ENCODE measurements at places on chromosomes 7 and 10.

DNA sequence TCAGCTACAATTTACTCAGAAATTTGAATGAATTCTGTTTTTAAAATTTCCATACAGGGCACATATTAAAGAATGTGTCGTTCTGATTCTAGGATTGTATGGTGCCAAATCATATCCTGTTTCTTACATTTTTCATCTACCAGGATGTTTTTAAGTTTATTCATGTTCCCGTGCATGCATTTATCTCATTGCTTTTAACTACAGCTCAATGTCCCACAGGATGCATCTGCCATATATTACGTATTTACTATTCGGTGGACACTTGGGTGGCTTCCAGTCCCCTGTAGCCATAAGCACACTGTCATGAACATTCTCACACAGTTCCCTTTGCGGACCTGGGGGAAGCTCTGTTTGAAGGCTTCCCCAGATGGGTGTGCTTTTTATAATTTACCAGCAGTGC, 122.3 kb downstream of the CCDC71L start:
- DNase-seq: no peak

DNA sequence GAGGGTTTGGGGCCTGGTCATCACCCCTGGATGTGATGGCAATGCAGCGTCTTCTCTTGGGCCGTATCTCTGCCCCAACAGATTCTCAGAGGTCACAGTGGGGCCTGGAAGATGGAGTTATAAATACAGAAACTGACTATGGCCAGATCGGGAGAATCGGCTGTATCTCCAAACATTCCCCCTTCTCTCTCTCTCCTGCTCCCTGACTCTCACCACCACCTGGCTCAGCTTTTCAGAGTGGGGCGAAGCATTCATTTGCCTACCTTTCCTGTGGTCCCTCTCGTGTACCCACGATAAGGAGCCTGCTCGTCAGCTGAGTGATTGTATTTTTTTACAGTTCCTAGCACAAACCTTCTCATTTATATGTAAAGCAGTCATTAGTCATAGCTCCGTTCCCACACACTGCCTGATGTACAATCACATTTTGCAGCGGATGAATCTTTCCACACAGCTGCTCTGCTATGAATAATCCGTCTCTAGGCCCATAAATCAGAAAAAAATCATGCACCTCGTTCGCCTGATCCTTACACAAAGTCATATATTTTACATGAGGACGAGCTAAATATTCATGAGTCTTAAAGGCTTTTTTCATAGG, 23.2 kb upstream of the BTRC start:
- no peak for DNase-seq

DNA sequence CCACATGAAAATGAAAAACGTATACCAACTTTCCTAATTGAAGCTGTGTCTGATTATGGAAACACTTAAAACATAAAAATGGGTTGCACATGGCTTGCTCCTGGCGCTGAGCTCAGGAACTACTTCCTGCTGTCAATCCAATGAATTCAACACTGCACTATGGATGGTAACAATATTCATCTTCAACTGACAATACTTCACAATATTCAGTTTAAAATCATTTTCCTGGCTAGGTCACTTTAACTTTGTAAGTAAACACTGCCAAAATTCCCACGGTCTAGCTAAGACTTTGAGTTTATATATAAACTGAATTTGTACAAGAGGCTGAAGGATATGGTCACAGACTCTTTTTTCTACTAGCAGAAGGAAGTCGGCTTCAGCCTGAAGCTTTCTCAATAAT, 556.9 kb downstream of the TNS3 start:
- DNase-seq: no peak

DNA sequence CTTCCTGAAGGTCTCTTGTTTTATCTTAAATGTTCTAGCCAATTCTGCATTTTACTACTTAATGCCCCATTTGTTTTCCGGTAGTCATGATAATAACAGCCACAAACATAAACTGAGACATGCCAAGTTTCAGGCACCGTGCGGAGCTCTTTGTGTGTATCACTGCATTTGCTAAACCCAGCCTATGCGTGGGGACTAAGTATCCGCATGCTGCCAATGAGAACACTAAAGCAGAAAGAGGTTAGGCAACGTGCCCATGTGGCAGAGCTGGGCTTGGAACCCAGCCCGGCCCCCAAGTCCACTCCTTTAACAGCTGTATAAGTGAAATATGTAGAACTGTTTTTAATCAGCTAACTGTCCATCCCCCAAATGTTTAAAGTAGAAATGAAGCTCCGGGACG, 54.1 kb downstream of the SLIT1 start:
- peak; percentile 73 for DNase-seq

DNA sequence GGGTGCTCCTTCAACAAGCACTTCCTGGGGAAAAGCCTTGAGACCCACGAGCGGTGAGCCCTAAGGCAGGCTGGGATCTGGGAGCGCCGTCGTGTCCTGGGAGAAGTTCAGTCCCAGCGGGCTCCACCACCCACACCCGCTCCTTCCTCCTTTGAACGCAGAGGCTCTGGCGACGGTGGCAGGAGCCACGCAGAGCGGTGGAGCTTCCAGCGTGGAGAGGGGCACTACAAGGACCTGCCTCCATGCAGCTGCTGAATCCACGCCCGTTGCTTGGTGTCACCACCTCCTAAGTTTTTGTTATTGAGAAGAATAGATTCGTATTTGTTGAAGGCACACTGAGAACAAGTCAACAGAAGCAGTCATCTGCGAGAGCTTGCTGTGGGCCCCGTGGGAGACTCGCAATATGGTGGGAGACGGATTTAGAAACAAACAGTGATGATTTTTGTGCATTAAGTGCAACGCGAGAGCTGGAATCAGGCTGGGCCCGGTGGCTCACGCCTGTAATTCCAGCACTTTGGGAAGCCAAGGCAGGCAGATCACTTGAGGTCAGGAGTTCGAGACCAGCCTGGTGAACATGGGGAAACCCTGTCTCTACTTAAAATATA, 60.1 kb upstream of the SDK1 start:
- no peak for DNase-seq

- no peak for DNase-seq
Measured at GRCh38 chr7:128398016-128398840, 11.6 kb downstream of the IMPDH1 start.

DNA sequence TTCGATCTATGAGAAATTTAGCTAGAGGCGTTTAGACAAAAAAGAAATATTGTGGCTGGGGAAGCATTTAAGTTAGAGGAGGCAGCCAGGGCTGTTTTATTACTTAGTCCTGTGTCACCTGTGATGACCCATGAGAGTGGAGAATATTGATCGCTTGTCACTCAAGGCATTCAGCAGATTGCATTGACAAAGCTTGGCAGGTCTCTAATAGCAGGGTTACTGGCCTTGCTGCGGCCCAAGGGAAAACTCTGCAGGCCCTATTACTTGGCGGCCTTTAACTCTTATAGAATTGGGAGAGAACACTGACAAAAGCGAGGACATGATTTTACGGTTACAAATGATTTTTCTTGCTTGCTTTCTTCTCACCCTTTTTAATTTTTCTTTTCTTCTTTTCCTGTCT, 473.5 kb downstream of the AUTS2 start:
- no peak for DNase-seq

- DNase-seq: no peak
Measured at GRCh38 chr7:155402941-155403340, 55.0 kb upstream of the EN2 start.

- DNase-seq: no peak
Measured at GRCh38 chr7:23004247-23004520, 9.7 kb downstream of the HYCC1 start.

DNA sequence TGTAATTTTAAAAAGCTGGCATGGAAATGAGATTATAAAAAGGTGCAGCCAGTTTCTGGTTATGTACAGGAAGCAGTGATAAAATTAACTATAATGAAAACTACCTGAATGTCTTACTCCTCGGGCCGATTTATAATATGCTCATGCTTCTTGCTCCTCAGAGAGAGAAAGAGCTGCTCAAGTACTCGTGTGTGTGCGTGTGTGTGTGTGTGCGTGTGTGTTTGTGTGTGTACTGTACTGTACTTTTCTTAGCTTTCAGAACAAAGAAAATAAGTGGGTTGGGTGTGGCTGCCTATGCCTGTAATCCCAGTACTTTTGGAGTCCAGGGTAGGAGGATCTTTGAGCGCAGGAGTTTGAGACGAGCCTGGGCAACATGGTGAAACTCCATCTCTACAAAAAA, 96.6 kb upstream of the NMT2 start:
- DNase-seq: no peak

DNA sequence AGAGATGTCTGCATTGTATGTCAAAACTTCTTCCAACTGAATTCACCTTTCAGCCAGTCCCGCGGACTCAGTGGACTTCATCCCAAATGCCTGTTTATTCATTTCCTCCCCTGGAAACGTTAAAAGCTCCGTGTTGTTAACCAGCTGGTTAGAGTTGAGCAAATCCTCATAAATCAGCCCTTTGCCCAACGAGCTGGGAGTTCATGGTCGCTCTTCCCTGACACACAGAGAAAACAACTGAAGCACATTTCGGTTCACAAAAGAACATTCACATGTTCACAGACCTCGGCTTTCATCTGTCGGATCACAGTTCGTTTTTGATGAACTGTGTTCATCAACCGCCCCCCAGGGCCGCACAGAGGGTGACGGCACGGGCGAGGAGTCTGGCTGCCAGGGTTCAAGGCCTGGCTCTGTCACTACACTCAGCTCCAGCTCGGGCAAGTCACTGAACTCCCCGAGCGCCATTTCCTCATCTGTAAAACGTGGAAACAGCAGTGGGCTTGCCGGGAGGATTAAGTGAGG, 62.6 kb downstream of the GLI3 start:
- no peak for DNase-seq

DNA sequence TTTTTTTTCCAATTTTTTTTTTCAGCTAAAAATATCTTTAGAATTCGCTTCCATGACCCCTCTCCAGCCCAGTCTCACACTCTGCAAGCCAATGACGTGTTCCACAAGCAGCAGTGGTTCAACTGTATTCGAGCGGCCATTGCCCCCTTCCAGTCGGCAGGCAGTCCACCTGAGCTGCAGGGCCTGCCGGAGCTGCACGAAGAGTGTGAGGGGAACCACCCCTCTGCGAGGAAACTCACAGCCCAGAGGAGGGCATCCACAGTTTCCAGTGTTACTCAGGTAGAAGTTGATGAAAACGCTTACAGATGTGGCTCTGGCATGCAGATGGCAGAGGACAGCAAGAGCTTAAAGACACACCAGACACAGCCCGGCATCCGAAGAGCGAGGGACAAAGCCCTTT, 42.8 kb downstream of the CALML5 start:
- no peak for DNase-seq

- DNase-seq: no peak
Measured at GRCh38 chr7:31310321-31310935, 30.1 kb downstream of the NEUROD6 start.

DNA sequence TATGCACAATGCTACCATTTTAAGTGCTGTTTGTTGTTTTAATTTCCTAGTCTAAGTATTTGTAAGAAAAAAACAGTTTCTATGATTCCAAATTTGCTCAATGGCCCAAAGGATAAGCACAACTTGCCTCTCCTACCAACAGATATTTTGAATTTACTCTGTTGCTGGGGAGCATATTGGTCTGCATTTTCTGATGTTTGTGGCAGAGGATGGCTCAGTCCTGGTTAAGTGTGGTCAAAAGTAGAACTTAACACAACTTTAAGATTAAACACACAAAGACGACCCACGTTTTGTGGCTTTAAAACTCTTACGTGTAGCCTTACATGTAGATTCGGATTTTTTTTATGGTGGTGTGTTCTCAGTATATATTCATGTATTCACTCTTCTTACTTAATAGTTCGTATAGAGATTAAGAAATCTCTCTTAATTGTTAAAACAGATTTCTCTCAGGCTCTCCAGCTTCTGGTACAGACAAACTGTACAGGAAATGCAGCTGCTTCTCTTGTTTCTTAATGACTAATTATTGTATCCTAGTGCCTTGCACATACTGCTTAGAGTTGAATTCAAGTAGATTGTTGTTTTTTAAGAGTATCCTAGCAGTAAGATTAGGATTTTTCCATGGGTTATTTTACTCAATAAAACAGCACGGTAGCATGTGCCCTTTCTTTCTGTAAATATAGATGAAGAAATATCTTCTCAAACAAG, 86.2 kb downstream of the GPR85 start:
- no peak for DNase-seq

DNA sequence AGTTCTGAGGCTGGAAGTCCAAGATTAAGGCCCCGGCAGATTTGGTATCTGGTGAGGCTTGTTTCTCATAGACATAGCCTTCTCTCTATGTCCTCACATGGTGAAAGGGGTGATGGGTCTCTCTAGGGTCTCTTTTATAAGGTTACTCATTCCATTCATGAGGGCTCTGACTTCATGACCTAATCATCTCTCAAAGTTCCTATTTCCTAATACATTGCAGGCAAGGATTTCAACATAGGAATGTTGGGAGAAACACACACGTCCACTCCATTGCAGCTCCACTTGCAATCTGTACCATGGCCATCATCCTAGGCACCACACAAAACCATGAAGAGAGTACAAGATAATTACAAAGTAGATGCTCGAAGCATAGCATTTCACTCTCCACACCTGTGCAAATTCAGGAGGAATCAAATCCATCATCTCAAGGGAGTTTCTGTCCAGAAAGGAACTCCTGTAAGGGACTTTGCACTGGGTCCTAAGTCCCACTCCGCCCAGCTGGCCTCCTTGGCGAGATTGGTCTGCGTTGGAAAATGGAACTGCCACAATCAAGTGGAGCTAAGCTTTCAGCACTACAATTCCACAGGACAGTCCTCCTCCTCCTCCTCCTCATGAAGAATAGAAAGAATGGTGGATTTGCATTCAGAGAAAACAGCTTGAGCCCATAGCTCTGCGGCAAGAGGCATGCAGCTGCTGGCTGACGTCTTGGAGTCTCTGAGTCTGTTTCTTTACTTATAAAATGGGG, 8.8 kb downstream of the DDC start:
- no peak for DNase-seq

GRCh38 chr10:28580825-28581224, 47.9 kb downstream of the WAC start:
- DNase-seq: no peak
